ENCODE measurements at places on chromosomes 16 and 17.
A peak's percentile ranks its signal among the peaks of the same experiment; 100 is the strongest.

GRCh38 chr17:35094902-35095301 lies 24.8 kb downstream of the RAD51D start:
- no peak for DNase-seq

- no peak for DNase-seq
Measured at GRCh38 chr17:42124256-42124655, 1.7 kb downstream of the HSPB9 start.

- no peak for DNase-seq
Measured at GRCh38 chr17:33511670-33512069, 218.6 kb upstream of the ASIC2 start.

DNA sequence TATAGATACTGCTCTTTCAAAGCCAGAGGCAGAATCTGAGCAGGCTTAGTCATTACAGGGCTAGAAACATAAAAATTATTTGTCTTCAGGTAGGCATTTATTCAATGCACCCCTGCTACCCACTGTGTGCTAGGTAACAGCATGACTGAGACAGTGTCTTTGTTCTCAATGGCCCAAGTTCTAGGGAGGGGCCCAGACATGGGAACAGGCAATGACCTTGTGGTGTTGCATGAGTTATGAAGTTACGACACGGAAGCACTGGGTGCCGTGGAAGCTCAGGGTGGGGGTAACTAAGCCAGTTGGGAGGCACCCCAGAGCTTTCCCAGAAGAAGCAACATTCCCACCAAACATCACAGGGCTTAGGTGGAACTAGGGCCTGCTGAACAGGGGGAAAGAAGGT lies 87.0 kb downstream of the CPPED1 start:
- no peak for DNase-seq

GRCh38 chr17:49241692-49242397 lies 11.3 kb upstream of the PHOSPHO1 start:
- DNase-seq, result no peak

- DNase-seq, result peak; percentile 71
Measured at GRCh38 chr16:85309656-85310587, 197.7 kb upstream of the CIBAR2 start.

GRCh38 chr16:86354641-86355513 lies 155.4 kb upstream of the FOXF1 start:
- DNase-seq, result no peak

GRCh38 chr16:74893541-74893940 lies 91.4 kb downstream of the WDR59 start:
- no peak for DNase-seq

- DNase-seq, result no peak
Measured at GRCh38 chr17:83029571-83029970, 49.8 kb upstream of the METRNL start.

GRCh38 chr16:50756473-50756872 lies 14.6 kb downstream of the CYLD start:
- no peak for DNase-seq

Measured in NCI-H2171 treated with DMSO at 0.1 percent for 48 hours (cell line).